ENCODE measurements at places on chromosomes 5 and 9.
A peak's percentile ranks its signal among the peaks of the same experiment; 100 is the strongest.

GRCh38 chr5:137441476-137441875 is 57.6 kb downstream of the SPOCK1 start:
- DNase-seq = no peak

- DNase-seq = no peak
These were observed 1.4 kb downstream of the ADAMTS12 start for GRCh38 chr5:33890131-33891032.

- DNase-seq = no peak
These were observed 5.2 kb downstream of the SHROOM1 start for GRCh38 chr5:132825033-132825833.

DNA sequence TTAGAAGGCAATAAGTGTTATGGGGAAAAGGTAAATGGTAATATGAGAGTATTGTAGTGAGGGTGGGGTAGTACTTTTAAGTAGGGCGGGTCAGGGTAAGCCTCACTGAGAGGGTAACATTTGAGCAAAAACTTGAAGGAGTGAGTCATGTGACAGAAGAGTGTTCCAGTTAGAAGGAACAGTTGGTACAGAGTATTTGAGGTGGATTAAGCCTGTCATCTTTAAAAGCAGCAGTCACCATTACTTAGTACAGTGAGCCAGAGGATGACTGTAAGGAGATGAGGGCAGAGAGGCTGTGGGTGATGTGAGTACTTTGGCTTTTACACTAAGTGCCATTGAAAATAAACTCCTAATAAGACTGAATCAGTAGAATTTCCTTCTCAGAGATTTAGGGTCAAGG is 54.8 kb downstream of the UBAP1 start:
- no peak for DNase-seq

DNA sequence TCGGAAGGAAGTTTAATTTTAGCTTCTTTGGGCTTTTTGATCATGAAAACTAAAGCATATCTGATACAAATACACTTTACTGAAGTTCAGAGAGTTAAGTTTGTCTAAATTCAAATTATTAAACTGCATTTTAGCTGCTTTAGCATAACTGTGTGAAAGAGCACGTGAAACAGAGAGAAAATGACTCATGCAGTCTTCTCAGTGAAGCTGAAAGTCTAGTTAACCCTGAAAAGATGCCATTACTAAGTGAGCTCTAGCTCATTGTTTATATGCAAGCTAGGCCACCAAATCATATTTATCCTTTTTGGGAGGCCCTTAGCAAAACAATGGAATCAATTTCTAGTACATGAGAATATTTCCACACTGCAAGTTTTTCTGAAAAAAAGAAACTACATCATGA is 27.6 kb downstream of the TPD52L3 start:
- no peak for DNase-seq

DNA sequence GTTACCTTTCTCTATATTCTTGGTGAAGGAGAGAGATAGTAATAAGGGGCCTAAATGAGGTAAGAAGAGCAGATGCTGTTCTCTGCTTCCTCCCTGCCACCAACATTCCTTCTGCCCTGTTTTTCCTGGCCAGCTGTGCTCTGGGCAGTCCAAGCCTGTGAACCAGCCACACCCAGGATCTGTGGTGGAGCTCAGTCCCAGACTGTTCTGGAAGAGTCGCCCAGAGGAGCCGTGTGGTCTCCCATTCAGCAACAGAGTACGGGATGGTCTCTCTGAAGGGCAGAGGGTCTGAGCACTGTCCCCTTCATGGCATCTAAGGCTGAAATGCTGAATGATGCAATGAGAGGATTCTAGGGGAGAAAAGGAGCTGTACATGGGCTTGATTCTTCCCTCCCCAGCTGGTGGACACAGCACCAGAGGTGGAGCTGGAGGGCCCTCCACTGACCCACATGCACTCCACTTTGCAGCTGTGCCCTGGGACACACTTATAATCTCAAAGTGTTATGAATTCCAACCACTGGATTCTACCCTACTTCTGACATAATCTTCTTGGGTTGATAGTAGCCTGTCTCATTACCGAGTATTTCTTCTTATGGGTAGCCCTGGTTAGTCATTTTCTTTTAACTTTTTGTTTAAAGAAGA is 70.8 kb upstream of the RPS23 start:
- no peak for DNase-seq

- DNase-seq = no peak
These were observed 123.3 kb downstream of the ST8SIA4 start for GRCh38 chr5:100779669-100780375.

DNA sequence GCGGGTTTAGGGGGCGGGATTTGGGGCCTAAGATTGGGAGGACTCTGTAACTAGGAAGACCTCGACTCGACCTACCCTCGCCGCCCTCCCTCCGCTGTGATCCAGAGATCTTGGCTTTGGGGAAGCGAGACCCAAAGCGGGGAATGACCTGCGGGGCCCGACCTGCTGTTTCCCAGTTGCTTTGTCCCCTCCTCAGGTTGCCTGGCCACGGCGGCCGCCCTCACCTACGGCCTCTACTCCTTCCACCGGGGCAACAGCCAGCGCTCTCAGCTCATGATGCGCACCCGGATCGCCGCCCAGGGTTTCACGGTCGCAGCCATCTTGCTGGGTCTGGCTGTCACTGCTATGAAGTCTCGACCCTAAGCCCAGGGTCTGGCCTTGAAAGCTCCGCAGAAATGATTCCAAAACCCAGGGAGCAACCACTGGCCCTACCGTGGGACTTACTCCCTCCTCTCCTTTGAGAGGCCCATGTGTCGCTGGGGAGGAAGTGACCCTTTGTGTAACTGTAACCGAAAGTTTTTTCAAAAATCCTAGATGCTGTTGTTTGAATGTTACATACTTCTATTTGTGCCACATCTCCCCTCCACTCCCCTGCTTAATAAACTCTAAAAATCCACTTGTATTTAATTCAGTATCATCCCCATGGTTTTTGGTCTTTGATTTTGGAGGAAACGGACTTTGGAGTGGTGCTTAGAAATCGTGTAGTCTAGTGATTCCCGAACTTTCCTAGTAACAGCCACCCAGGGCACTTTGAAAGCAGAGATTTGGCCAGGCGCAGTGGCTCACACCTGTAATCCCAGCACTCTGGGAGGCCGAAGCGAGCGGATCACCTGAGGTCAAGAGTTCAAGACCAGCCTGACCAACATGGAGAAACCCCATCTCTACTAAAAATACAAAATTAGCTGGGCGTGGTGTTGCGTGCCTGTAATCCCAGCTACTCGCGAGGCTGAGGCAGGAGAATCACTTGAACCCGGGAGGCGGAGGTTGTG is 878 bp downstream of the HIGD2A start:
- no peak for DNase-seq

DNA sequence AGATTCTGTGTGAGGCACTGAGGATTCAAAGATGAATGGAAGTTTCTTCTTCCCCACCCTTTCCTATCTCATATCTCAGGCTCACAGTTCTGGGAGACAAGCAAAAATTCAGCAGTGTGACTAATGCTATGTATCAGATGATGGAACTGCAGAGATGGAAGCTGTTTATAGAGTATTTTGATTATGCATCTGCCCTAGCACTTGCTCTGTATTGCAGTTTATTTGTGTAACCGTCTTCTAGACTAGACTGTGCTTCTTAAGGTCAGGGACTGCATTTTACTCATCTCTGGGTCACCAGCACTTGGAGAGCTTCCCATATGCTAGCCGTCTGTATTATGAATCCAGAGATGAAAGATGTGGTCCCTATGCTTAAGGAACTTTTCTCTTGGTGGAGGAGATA is 12.6 kb downstream of the CAVIN4 start:
- DNase-seq = no peak

DNA sequence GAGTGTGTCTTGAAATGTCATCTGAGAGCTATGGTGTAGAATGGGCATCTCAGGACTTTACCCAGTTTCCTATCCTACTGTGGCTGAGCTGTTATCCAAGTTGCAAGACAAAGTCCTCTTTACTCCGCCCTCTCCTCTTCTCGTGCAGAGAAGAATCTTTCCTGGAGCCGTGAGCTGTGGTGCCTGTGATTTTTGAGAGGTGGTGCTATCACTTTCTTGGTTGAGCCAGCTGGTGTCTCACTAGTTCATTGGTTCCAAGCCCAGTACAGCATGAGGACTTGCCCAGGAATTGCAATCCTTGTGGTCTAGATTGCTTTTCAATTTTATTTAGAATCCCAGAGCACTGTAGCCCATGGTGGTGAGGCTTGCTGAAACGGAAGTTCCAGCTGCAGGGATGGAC is 2300.3 kb downstream of the MAT2B start:
- no peak for DNase-seq

DNA sequence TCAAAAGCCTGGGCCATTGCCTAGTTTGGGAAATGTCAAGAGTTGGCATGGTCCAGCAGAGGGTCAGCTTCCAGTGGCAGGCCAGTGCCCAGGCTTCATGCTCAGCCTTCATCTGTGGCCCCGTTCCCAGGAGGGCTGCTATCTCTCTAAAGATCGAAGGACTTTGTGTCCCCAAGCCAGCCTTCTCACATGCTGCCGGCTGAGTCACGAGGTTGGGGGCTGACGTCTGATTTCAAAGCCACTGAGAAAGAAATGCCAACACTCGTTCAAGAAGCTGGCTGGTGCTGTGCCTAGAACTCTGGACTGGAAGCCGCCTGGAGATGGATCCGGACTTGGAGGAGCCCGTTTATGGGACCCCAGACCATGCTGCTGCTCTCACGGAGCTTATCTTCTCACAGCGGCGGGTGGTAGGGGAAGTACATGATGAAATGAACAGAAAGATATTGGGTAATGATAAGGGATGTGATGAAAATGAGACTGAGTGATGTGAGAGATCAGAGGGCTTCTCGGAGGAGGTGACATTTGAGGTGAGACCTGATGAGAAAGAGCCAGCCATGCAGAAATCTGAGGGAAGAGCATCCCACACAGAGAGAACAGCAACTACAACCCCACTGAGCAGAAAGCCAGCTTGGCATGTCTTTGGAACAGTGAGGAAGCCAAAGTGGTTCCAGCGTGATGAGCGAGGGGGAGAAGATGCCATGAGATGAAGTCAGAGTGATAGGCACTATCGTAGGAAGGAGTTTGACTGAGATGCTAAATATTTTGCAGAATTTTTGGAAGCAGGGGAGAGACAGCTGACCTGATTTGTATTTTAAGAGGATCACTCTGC is 54.9 kb upstream of the BOD1 start:
- DNase-seq = no peak

GRCh38 chr5:66982470-66982869 is 214.1 kb downstream of the CD180 start:
- DNase-seq = no peak

GRCh38 chr9:78014776-78015175 is 16.8 kb downstream of the GNAQ start:
- no peak for DNase-seq

GRCh38 chr5:156920861-156921431 is 42.1 kb downstream of the TIMD4 start:
- DNase-seq = no peak

GRCh38 chr5:77643654-77644370 is 5.3 kb upstream of the OTP start:
- no peak for DNase-seq

GRCh38 chr5:105033637-105034400 is 1471.2 kb upstream of the NUDT12 start:
- DNase-seq = no peak

GRCh38 chr9:23492126-23493002 is 333.7 kb downstream of the ELAVL2 start:
- DNase-seq = peak; percentile 11

- DNase-seq = no peak
These were observed 599.0 kb downstream of the CSNK1G3 start for GRCh38 chr5:124110942-124111341.

GRCh38 chr9:105046907-105047741 is 119.2 kb upstream of the ABCA1 start:
- DNase-seq = no peak

DNA sequence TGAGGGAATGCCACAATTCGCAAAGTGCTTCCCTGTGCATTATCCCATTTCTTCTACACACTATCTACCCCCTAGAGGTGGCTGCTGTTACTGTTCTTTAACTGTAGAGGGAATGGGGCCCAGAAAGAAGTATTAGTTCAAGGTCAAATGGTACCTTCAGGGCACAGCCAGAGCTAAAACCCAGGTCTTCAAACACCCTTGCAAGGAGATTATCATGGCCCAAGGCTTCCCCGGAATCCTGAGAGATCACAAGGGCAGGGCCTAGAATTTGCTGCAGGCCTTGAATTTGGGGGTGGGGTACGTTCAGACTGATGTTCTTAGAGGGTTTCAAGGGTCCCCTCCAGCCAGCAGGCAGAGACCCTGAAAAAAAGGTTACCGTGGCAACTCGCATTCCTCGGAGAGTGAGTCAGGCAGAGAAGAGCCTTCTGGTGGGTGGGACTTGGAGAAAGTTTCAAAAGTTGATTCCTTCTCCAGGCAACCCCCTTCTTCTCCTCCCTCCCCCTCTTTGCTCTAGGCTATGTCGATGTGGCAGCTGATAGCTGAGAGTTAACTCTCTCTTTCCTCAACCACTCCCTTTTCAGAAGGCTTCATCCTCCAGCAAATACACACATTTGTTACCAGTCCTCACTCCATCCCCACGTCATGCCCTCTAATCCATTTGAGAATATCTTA is 1.9 kb downstream of the SPARC start:
- no peak for DNase-seq

Data from NCI-H460 (cell line).